GM12878 (cell line): ENCODE measurements at places on chromosomes 4 and X. TPM values are rescaled to one million over a fixed set of nuclear protein-coding genes. Genes with fewer than 3 reads are reported as not detected.

Gene KLHL4
- not detected in 2 replicates for total RNA-seq

Gene CYTL1
- total RNA-seq = not detected in 2 replicates

GRCh38 chr4:56085275-56085674, 136.5 kb downstream of the CEP135 start:
- no peaks in the 10 kb centered on the region for H3K4me1 ChIP-seq
- H3K27ac ChIP-seq = no peak overlapping the region
- no peaks in the 10 kb centered on the region for H3K27me3 ChIP-seq

DNA sequence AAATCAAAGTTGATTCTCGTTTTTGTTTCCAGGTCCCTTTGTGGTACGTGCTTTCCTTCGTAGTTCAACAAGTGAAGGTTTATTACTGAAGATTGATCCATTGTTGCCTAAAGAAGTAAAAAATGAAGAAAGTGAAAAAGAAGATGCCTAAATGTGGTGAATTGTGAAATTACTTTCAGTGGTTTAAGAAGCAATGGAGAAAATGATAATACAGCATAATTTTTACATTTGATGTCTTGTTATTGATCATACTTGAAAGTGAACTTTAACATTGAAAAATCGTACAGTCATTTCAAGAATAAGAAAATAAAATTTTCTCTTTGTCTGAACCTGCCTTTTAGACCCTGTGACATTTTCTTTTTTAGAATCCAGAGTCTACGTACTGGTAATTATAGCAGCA, 89.8 kb downstream of the MRPL1 start:
- H3K4me3 ChIP-seq = no peak overlapping the region
- H3K27ac ChIP-seq = no peak overlapping the region
- H3K4me1 ChIP-seq = no peaks in the 10 kb centered on the region
- H3K27me3 ChIP-seq = no peaks in the 10 kb centered on the region
- H3K36me3 ChIP-seq = no peaks in the 10 kb centered on the region
- DNase-seq = no peak

- no peak for DNase-seq
- H3K4me3 ChIP-seq = no peak overlapping the region
- H3K27ac ChIP-seq = no peak overlapping the region
- H3K36me3 ChIP-seq = no peaks in the 10 kb centered on the region
- H3K27me3 ChIP-seq = no peaks in the 10 kb centered on the region; the same call in 1 of the 2 replicates
These were observed 29.6 kb downstream of the PHOX2B start for GRCh38 chr4:41718907-41719306.

GRCh38 chrX:106454991-106455390, 156.8 kb upstream of the RADX start:
- H3K4me1 ChIP-seq = no peaks in the 10 kb centered on the region
- no peak for DNase-seq
- no peak overlapping the region for H3K27ac ChIP-seq
- H3K36me3 ChIP-seq = no peaks in the 10 kb centered on the region

GRCh38 chr4:125266901-125267604, 47.7 kb upstream of the FAT4 start:
- H3K4me3 ChIP-seq = no peak overlapping the region
- H3K36me3 ChIP-seq = no peaks in the 10 kb centered on the region
- no peak overlapping the region for H3K27ac ChIP-seq
- DNase-seq = no peak

GRCh38 chrX:39586359-39586758, 511.4 kb downstream of the BCOR start:
- no peak overlapping the region for H3K27ac ChIP-seq
- no peak for DNase-seq
- no peaks in the 10 kb centered on the region for H3K4me1 ChIP-seq
- no peaks in the 10 kb centered on the region for H3K36me3 ChIP-seq
